ENCODE measurements at places on chromosomes 5 and 9.

GRCh38 chr9:107358986-107359385 lies 75.9 kb downstream of the RAD23B start:
- peak; percentile 93 for DNase-seq

GRCh38 chr9:77943057-77943456 lies 88.6 kb downstream of the GNAQ start:
- DNase-seq, result no peak

- DNase-seq, result no peak
Observed at GRCh38 chr5:27158171-27158570, 119.8 kb upstream of the CDH9 start.

DNA sequence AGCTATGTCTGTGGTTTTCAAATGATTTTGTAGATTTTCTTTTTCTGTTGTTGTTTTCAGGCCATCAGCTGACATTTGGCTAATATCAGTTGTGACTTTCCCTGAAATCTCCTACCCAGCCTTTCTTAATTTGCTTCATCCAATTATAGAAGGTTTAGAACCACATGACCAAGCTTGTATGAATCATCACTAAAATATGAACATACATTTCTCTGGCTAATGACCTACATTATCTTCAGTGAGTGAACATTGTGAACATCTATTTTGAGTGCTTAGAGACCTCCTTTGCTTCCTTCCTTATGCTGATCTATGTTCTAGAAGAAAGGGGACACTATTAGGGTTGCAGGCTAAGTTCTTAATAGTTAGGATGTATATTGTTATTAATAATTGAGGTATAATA lies 532.5 kb downstream of the RAB3C start:
- no peak for DNase-seq

DNA sequence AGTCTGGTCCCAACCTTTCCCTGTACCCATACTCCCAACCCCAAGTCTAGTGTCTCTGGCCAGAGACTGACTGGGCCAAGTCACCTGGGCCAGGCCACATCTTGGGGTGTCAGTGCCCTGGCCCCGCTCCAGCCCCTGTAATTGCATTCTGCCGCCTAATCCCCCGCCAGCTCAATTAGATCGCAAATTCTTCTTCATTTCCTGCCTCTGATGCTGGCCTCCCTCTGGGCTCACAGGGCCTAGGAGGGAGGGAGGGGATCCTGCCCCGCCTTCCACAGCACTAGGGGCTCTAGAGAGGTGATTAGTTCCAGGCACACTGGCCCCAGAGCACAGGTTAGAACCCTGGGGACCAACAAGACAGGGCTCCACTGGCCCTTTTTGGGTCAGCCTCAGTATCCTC lies 5.5 kb downstream of the CXXC5 start:
- no peak for DNase-seq

GRCh38 chr9:89400403-89401116 lies 82.3 kb downstream of the SECISBP2 start:
- no peak for DNase-seq

DNA sequence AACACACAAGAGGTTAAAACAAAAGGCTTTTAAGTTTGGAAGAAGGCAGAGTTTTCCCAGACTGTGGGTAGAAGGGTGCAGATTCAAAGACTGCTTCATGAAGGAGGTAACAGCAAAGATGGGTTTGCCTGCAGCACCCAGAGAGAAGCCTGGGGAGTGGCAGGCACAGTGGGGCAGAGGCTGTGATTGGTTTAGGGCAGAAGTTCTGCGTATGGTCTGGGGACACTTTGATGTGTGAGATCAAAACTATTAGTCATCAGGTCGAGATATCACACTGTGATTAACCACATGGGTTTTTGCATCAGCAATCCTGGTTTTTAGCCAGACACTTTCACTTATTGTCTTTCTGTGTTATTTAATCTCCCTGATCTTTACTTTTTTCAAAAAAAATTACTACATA lies 188.8 kb upstream of the GLRA1 start:
- no peak for DNase-seq

All from NCI-H2081 treated with DMSO at 0.1 percent for 48 hours (cell line).